ENCODE measurements at places on chromosomes 11 and 22.

GRCh38 chr22:19842393-19843106 is 12.1 kb downstream of the GNB1L start:
- no peak for DNase-seq

DNA sequence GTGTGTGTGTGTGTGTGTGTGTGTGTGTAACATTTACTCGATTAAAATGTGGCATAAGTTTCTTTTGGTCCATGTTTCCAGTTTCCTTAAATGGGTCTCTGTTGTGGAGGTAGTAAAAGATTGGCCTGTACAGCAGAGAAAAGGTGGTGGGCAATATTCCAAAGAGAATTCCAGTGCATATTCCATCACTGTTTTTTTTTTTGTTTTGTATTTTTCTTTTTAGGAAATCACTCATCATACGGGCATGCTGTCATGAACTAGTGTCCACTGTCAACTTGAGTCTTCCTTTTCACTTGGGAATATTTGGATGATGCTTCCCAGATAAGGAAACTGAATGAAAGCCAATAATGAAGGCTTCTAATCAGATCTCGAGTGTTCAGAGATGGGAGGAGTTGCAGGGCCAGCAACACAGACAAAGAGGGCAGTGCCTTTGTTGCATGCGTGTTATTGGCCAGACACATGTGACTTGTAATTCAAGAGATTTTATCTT is 95.2 kb upstream of the PDGFD start:
- no peak for DNase-seq

GRCh38 chr22:40037320-40037719 is 42.6 kb downstream of the FAM83F start:
- DNase-seq = no peak

DNA sequence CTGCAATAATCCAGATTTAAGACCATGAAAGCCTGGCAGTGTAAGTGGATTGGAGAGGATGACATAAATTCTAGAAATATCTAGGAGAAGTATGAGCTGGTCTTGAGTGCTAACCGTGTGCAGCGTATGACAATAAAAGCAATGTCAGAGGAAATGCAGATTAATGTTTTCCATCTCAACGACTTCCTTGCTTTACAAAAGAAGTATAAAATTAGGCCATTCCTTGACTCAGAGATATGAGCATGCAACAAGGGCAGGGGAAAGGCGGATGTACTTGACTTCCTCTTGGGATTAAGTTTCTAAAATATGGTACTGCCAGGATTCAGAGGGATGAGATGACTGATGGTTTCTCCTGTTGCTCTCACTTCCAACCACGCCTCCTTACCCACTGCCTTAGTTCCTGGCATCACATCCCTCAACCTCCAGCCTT is 32.3 kb downstream of the ADAMTS15 start:
- no peak for DNase-seq

GRCh38 chr11:12496181-12497025 is 119.0 kb downstream of the PARVA start:
- no peak for DNase-seq

- DNase-seq = no peak
These were observed 4.3 kb downstream of the TMEM25 start for GRCh38 chr11:118535261-118535660.
